ENCODE measurements at places on chromosomes 6 and 20.
A peak's percentile ranks its signal among the peaks of the same experiment; 100 is the strongest.

DNA sequence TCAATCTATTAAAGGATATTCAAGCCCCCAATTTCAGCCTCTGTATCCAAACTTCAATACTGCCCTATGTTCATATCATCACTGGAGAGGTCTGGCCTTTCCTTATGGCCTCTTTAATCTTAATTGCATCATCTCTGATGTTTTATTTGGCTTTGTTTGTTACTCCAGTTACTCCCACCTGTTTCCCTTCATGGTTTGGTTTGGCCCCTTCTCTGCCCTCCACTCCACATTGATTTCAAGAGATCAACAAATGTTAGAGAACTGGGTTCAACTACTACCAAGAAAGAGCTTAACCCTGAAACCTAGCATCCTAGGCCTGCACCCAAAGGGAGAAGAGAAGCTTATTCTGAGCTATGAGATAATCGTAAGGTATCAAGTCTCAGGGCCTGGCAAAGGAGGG, 221.6 kb downstream of the LAMA2 start:
- no peak for DNase-seq

DNA sequence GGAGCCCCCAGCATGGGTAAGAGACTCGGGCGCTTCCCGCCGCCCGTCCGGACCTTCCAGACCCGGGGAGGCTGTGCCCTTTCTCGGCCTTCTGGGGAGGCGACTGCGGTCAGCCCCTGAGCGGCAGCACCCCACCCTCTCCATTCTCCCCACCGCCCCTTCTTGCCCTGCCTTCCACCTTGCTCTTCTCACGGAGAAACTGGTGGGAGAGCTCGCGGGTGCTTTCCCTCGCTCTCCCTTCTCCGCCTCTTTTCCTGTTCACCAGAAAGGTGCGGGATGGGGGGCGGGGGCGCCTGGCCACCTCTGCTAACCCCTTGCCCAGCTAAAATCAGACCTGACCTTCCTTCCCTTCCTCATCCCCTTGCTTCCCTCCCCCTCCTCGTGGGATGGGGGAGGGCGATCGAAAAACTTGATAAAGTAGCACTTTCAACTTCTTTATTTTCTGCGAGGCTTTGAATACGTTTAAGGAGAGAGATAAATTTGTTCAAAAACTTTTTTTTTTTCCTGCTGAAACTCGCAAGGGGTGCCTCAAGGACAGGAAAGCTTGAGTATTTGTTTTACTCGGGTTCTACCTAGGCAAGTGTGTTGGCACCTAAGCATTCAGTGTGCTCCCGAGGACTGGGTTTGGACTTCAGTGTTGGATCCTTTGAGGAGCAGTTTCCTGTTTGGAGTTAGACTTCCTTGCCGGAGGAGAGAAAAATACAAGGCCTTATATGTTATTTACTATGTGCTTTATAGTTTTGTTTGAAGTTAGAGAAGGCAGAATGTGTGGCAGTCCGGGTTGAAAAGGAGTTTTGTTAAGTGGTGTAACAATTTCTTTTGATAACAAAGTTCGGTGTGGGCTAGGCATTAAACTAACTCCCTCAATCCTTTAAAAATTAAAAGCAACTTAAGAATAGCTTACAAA, 897 bp downstream of the CD2AP start:
- peak; percentile 57 for DNase-seq

DNA sequence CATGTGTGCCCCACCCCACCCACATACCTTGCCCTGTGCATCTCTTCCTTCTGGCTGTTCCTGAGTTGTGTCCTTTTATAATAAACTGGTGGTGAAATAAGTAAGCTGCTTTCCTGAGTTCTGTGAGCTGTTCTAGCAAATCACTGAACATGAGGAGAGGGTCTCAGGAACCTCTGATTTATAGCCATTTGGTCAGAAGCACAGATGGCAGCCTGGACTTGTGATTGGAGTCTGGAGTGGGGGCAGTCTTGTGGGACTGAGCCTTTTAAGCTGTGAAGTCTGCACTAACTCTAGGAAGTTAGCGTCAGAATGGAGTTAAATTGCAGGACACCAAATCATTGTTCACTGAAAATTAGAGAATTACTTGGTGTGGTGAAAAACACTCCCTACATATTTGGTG, 245.4 kb downstream of the LRFN2 start:
- no peak for DNase-seq

DNA sequence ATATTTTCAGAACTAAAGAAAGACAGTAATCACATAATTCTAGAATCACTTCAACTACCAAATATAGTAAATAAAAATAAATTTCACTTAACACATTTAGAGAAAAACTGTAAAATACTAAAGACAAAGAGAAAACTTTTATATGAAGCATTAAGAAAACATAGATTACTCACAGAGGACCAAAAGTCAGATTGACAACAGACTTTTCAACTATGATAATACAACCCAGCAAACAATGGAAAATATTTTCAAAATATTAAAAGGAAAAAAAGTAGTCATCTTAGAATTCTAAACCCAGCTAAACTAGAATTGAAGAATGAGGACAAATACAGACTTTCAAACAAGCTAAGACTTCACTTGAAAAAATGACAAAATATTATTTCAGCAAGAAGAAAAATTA, 164.8 kb upstream of the ARID1B start:
- DNase-seq = peak; percentile 15

DNA sequence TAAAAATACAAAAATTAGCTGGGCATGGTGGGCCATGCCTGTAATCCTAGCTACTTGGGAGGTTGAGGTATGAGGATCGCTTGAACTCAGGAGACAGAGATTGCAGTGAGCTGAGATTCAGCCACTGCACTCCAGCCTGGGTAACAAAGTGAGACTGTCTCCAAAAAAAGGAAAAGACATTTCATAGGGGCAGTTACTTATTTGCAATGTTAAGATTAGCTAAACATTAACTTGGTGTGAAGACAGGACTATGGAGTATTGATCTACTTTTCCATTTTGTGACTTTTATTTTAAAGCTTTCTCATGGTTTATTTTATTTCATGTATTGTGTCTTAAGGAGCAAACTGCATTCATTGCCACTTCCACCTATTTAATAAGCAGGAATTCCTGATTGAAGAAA, 153.0 kb downstream of the UTRN start:
- DNase-seq = no peak

GRCh38 chr20:36951979-36952738, 651 bp upstream of the SAMHD1 start:
- no peak for DNase-seq
